ENCODE measurements at places on chromosomes 1 and 21.

DNA sequence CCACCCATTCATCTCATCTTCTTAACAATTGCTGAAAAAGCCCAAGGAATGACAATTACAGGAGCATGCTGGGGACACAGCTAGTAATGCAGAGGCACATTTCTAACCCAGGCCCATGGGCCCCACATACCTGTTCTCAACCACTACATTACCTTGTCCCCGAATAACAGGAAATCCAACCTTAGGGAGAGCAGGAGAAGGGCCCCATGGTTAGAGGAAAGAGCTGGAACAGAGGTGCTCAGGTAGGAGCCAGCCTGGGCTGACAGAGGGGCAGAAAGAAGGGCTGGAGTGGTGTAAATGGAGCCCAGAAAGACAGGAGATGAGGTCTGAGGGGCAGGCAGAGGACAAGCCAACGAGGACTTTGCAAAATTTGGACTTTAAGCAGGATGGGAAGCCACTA, 11.4 kb upstream of the S100A8 start:
- DNase-seq, result no peak

- no peak for DNase-seq
Measured at GRCh38 chr1:116680752-116681151, 13.2 kb upstream of the IGSF3 start.

- no peak for DNase-seq
Measured at GRCh38 chr1:68271596-68271995, 39.3 kb upstream of the WLS start.

GRCh38 chr1:221164951-221165838, 286.0 kb downstream of the HLX start:
- DNase-seq, result no peak

GRCh38 chr21:32993894-32994293, 31.8 kb upstream of the OLIG2 start:
- DNase-seq, result no peak

- no peak for DNase-seq
Measured at GRCh38 chr1:71351438-71351837, 270.6 kb upstream of the ZRANB2 start.

- peak; percentile 66 for DNase-seq
Measured at GRCh38 chr1:220527908-220528678, at the start of gene MARK1. Gene MARK1, plus strand, starts transcription at chr1:220528136. Its CDS starts 687 bp downstream, at chr1:220528823.

GRCh38 chr1:207866471-207867135, 44.3 kb downstream of the CD34 start:
- peak; percentile 66 for DNase-seq

DNA sequence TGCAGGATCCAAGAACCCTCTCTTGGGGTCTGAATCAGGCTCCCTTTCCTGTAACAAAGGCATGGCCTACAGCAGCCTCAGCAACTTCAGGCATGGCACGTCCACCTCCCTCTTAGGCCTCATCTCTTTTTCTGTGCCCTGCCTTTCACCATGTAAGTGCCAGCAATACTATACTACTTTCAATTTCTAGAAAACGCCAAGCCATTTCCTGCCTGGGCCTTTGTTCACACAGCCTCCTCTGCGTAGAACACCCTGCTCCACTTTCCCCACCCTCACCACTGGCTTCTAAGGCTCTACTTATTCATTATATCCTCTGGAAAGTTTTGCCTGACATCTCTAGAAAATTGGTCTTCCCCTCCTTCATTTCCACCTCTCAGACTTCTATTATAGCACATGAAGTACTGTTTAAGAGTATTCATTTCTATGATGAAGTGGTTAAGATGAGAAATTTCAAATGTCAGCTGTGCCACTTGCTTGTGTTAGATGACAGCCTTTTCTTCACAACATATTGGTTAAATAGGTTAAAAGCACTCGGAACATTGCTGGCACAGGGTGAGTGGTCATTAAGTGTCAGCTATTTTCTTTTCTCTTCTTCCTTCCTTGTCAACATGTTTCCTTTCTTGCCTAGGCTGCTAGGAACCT, 41.6 kb upstream of the VWA5B1 start:
- DNase-seq, result no peak

DNA sequence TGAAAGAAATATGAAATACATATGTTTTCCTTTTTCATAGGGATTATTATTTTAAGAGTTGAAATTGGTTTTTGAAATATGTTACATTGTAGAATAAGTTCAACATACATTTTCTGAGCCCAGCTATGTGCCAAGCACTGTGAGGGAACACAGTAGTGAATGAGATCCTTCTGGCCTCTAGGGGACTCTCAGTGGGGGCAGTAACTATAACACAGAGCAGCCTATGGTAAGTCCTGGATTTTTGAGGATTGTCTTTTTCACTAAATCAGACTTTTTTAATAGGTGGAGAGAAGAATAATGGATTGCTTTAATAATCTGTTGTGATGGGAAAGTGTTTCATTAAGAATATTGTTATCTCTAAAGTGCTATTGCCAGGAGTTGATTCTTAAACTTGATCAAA, 2.4 kb downstream of the DNAJC6 start:
- DNase-seq, result no peak

- DNase-seq, result no peak
Measured at GRCh38 chr1:67390041-67390887, 39.9 kb downstream of the SERBP1 start.

- DNase-seq, result no peak
Measured at GRCh38 chr1:236020359-236021219, 44.3 kb downstream of the NID1 start.

DNA sequence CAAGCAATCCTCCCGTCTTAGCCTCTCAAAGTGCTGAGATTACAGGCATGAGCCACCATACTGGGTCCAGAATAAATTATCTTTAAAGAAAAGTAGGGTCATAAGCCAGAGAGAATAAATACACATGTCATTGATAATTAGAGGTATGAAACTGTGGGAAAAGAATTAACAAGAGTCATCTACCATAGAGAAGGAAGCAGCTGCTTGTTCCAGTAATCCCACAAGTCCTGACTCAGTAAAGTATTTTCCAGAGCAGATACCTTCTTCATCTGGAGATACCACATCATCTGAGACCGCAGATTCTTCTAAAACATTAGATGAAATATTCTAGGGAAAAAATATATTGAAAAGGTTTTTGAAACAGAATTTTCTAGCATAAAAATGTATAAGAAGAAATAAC, 55.7 kb downstream of the USP1 start:
- DNase-seq, result no peak

DNA sequence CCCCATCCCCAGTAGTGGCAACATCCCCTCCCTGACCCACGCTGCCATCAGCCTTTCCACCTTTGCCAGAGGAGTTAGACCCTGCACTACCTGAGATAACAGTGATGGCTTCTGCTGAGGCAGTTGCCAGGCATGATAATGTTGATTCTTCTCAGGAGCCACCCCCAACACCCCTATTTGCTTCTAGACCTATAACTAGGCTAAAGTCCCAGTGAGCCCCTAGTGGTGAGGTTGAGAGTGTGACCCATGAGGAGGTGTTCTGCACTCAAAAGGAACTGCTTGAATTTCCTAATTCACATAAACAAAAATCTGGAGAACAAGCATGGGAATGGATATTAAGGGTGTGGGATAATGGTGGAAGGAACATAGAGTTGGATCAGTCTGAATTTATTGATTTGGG, 159.6 kb upstream of the COL11A1 start:
- no peak for DNase-seq

DNA sequence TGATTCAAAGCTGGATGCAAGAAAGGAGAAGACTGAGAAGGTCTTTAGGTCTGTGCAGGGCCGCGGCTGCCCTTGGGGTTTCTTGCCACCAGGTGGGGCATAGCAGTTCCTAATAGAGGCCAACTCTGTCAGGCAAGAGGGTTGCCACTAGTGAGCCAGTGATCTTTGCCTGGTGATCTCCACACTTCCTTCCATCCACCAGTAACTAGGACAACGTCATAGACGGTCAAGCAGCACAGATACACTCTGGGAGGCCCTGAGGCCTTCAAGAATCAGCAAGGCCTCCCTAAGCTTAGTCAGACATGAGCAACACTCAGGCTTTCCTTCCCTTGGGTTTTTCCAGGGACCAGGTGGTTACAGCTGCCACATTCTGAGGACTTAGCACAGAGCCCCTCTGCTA, 32.9 kb upstream of the ATP2B4 start:
- DNase-seq, result no peak

DNA sequence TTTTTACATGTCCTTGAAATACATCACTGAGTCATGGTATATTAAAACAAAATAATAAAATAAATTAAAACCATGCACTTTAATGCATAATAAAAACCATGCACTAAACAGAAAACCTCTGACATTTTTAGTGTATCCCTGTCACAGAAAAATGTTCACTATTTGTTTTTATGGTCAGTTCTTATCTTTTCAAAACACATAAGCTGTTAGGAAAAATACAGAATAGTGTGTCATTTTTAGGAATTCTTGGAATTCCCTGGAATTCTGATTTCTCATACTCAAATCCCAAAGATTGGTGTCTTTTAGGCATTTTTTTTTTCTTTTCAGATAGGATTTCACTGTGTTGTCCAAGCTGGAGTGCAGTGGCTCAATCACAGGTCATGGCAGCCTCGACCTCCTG, 25.1 kb upstream of the TINAGL1 start:
- no peak for DNase-seq

- DNase-seq, result no peak
Measured at GRCh38 chr1:45003741-45004140, 7.4 kb downstream of the HECTD3 start.

GRCh38 chr1:157725221-157725577, 24.6 kb upstream of the FCRL3 start:
- no peak for DNase-seq

DNA sequence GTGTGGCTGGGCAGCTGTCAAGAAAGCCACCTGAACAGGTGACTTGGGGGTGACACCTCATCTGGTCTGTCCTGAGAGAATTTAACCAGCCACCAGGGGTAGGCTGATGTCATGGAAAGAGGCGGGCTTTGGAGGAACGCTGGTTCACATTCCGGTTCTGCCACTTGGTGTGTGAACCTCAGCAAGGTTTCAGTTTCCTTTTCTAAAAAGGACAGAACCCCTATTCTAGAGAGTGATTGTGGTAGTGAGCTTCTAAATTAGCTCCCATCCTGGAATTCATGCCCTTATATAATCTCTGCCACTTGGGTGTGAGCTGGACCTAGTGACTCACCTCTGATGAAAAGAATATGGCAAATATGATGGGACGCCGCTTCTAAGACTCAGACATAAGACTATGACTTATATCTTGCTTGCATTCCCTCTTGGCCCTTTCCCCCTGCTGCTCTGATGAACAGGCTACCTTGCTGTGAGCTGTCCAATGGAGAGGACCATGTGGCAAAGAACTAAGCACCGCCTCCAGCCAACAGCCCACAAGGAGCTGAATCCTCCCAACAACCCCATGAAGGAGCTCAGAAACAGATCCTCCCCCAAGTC, 332.1 kb downstream of the RRAGC start:
- no peak for DNase-seq

GRCh38 chr1:107683683-107684082, 281.3 kb downstream of the VAV3 start:
- no peak for DNase-seq

DNA sequence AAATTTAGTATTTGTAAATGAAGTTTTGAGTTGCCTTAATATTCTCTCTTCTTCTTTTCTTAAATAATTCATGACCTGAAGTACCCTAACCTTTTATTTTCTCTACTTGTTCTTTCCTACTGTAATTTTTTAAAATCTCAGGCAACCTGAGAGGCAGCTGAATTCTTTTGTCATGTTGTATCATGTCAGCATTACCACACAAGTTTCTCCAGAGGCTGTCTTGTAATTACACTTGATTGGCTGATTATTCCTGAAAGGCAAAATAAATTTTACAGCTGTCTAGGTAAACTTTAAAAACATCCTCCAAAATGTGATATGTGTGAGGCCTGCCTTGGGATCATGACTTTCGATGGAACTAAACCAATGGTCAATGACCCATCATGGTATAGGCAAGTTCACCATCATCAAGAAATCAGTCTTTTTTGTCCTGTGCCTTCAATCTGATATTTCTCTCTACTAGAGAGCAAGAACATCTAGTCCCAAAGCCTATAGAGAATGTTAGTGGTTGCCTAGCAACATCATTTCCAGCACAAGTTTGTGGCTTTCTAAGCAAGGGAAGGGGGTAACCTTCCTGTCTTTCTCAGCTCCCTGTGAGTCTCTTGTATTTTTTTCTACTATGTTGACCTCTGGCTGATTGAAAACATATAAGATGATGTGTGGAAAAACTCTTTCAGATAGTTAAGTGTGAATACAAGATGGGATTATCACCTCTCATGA, 115.5 kb downstream of the GABPA start:
- DNase-seq, result no peak

DNA sequence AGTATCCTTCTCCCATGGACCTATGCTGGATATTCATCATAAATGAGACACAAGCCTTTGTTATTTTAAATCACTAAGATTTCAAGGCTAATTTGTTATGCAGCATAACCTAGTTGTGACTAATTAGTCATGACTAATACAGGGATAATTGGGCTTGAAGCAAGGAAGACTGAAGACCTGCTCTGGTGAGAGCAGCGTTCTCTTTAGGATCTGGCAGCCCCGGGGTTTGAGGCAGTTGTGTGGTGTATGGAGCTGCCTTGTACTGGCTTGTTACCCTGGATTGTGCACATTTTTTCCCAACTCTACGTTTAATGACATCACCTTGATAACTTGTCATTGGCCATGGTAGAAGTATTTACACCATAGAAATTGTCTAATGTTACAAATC, 25.7 kb upstream of the SPAG17 start:
- no peak for DNase-seq

DNA sequence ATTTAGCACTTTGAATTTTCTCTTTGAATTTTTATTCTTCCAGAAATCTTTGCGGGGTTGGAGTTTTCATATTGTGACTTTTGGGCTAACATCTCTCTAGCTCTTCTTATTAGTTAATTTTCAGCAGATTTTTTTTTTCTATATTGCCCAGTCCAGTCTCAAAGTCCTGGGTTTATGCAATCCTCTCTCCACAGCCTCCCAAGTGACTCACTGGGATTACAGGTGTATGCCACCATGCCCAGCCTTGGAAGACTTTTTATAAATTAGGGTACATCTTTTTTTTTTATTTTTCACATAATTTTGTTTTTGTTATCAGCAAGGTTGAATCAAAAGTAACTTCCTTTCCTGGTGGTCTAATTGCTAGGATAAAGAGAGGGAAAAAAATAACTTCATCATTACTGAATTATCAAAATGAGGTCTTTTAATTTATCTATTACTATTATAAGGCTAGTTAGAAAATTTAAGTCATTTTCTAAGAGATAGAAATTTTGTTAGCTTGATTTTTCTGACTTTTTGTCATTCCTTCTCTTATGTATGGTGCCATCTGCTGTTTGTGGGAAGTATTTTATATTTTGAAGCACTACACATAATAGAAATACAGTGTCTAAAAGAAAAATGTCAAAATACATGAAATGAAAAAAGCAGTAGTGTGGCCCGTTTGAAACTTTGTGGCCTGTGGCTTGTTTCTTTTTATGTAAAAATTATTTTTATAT, 273.4 kb upstream of the CACYBP start:
- DNase-seq, result no peak

DNA sequence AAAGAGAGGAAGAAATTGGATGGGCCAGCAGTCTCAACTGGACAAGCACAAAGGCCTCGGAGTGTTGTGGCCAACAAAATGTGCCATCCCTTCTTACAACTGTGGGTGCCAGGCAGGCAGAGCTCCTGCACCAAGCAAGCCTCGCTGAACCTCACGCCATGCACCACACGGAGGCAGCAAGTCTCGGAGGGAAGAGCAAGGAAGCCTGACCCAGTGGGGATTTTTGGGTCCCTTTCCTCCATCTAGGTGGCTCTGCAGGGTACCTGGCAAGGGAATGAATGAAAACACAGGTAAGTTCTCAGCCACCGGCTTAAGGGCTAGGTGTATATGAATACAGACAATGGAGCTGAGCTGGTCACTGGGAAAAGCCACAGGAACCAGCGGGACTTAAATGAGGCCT, 40.8 kb downstream of the HSD3B1 start:
- DNase-seq, result no peak

- DNase-seq, result no peak
Measured at GRCh38 chr1:188761226-188761625, 1716.4 kb downstream of the BRINP3 start.
